T-helper 2 cell (primary cell): ENCODE measurements at places on chromosomes 13 and 19.

DNA sequence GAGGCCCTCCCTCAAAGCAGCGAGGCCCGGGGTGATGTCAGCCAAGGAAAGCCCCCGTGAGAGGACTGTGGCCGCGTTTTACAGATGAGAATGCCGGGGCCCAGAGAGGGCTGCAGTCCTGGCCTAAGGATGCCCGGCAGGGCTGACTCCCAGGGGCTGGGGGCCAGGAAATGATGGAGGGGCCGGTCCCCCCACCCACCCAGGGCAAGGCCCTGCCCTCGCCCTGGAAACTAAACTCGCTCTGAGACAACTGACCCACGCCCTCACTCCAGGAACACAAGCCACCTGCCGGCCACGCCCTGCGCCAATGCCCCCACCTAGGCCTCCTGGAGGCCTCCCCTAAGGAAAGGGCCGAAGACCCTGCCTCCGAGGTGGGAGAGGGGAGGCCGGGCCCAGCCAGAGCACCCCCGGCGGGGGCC is 7.2 kb downstream of the ZBTB7A start:
- DNase-seq, result no peak

GRCh38 chr13:71018995-71019394 is 848.0 kb downstream of the DACH1 start:
- no peak for DNase-seq

GRCh38 chr13:20727856-20728255 is 24.4 kb downstream of the IL17D start:
- DNase-seq, result no peak

DNA sequence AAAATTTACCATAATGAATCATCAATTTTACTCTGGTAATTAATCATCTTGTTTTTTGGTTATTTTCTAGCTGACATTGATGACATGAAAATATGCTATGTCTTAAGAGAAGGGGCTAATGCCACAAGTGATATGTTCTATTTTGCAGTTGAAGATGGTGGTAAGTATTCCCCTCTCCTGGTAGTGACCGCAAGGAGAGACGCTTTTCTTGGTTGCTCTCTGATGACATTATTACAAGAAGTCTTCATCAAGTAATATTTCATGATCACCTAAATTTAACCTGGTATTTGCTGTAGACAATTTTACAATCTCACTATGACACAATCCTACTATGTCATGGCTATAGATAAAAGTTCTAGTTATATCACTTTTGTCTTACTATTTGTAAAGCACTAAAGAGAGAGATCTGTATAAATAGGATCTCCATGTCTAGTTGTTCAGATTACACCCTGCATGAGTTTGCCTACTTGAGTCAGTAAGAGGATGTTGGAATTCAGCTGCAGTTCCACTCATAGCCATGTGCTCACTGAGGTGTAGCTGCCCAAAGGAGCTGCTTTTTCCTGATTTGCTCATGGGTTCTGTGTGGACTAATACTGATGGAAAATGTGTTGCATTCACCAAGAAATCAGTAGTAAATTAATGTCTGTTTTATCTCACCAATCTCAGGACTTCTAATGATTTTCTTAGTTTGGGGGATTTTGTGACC is 10.9 kb downstream of the FREM2 start:
- DNase-seq, result no peak

- no peak for DNase-seq
Measured at GRCh38 chr13:94112731-94113130, 366.8 kb downstream of the DCT start.

DNA sequence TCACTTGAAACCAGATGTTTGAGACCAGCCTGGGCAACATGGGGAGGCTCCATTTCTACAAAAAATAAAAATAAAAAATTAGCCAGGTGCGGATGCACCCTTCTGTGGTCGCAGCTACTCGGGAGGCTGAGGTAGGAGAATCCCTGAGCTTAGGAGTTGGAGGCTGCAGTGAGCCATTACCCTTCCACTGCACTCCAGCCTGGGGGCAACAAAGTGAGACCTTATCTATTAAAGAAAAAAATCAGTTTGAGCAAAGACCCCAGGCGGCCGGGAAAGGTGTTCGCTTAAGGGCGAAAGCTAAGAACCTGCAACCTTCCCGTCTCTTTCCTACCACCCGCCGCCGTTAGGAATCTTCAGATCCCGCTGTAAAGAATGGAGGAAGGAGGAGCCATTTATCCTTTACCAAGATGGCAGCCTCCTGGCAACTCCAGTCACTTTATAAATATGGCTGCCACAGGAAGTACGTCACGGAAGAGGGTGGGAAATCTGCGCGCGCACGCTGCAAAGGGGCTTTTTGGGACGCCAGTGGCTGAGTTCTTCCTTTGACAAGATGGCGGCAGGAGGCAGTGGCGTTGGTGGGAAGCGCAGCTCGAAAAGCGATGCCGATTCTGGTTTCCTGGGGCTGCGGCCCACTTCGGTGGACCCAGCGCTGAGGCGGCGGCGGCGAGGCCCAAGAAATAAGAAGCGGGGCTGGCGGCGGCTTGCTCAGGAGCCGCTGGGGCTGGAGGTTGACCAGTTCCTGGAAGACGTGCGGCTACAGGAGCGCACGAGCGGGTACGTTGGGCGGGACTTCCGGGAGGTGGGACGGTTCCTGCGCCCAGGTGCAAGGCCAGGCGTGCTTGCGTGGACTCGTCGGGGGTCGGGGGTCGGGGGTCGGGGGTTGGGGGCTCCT is at the start of gene NOP53:
Gene NOP53 (plus strand): TSS at position 537 of the 892 bp plus-strand sequence. CDS start 14 bp downstream, at position 551.
- DNase-seq, result peak; percentile 94

DNA sequence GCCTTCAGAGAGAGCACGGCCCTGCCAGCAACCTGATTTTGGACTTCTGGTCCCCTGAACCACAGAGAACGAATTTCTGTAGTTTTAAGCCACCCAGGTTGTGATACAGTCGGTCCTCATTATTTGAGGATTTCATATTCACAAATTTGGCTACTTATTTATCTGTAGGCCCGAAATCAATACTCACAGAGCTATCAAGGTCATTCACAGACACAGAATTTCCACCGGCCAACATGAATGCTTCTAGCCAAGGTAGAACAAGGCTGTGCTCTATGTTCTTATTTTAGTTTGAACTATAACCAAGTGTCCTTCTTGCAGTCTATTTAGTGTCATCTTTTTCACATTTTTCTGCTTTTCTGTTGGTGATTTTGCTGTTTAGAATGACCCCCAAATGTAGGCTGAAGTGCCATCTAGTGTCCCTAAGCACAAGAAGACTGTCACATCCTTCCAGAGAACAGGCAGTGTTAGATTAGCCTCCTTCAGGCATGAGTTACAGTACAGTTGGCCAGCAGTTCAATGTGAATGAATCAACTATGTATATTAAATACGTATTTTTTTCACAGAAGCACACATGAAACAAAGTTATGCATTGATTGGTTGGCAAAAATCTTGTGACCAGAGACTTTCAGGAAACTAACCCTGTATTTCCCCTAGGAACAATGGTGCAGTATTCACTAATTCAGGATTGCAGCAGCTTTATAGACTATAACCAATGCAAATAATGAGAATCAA is 63.5 kb downstream of the C13orf42 start:
- no peak for DNase-seq

DNA sequence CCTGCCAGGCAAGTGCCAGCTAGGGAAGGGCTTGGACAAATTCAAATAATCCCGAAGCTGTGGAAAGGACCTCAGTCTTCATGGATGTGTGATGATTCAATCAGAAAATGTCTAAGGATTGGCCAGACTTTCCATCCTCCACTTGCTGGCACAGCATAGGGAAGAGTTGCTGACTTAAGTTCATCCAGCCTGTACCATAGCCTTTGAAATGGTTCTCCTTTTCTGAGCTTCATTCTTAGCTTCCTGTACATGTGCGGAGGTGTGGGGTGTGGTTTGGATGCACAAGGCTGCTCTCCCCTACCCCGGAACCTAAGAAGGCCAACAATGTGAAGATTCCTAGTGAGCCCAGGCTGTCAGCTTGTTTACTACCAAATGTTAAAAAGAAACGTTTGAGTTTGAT is 959 bp upstream of the IGFL3 start:
- DNase-seq, result no peak

DNA sequence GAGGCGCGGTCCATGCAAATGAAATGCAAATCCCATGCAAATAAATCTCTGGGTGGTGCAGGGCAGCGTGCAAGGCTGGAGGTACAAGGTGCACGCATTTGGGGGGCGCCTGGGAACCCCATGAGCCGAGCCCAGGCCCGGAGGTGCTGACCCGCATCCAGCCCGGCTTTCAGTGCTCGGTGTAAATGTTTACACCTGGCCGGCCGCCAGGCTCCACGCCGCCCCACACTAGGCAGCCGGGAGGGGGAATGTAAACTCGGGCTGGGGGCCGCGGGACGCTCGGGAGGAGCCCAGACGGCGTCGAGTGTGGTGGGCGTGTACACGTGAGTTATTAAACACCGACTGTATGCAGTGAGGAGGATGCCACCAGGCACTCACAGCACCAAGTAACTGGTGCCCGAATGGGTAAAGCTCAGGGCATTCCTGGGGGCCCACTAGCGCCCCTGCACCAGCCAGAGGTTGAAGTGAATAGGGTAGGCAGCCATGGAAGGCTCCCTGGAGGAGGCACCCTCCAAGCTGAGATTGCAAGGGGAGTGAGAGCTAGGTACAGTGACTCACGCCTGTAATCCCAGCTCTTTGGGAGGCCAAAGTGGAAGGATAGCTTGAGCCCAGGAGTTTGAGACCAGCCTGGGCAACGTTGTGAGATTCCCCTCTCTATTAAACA is 17.2 kb downstream of the FUT6 start:
- DNase-seq, result no peak

DNA sequence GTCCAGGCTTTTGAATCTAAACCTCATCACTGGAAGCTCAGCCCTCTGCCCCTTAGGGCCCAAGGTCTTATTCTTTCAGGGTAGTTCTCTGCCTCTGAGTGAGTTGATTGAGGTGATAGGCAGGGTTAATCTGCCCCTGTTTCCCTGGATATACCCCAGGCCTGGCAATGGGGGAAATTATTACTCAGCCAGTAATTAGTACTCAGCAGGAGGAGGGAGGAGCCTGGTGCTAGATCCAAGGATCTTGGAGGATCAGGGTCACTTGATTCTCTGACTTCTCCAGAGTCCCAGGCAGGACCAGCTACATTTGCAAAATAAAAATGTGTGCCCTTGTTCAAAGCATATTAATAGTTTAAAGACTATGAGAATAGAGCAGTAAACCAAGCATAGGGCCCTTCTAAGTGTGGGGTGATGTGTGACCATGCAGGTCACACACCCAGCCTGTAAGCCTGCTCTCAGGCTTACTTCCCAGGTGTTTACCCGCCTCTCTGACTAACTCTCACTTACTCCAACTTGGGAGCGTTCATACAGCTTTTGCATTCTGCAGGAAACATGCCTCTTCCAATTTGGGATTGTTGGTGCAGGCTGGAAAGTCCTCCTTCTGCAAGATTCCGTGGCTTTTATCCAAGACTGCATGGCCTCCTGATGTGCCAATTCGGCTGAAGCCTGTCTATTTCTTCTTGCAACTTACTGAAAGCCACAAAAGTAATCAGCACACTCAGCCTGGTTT is 7.9 kb upstream of the STK24 start:
- no peak for DNase-seq

DNA sequence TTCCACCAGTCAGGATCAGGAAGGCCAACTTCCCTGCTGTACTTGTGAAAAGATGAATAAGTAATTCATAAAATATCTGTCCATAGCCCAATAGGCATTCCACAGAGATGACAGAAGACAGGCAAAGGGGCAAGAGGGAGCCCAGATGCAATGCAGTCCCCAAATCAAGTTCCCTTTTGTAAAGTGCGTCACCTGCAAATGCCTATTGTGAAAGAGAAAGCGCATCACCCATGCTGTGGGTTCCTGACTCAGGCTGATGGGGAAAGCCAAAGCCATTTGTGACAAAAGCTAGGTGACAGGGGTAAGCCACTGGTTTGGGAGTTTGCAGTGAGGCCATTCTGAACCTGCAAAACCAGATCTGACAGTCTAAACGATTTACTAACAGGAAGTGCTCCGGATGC is 157.5 kb upstream of the ZNF536 start:
- DNase-seq, result no peak

- DNase-seq, result peak; percentile 60
Measured at GRCh38 chr13:113153810-113154748, 4.4 kb upstream of the PROZ start.

DNA sequence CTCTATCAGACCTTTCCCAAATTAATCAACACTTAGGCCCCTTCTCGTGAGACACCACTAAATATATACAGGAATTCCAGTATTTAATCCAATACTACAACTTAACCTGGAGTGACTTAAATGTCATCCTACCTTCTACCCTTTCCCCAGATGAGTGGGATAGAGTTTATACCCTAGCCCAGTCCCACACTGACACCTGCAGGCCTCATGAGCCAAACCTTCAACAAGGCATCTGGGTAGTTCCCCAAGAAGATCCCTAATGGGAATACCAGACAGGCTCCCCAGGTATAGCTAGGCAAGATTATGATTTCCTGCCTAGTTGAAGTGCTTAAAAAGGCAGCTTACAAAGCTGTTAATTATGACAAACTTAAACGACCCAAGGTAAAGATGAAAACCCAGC is 15.9 kb downstream of the ZNF83 start:
- DNase-seq, result no peak

- no peak for DNase-seq
Measured at GRCh38 chr13:69601661-69602060, 506.0 kb upstream of the ATXN8OS start.

DNA sequence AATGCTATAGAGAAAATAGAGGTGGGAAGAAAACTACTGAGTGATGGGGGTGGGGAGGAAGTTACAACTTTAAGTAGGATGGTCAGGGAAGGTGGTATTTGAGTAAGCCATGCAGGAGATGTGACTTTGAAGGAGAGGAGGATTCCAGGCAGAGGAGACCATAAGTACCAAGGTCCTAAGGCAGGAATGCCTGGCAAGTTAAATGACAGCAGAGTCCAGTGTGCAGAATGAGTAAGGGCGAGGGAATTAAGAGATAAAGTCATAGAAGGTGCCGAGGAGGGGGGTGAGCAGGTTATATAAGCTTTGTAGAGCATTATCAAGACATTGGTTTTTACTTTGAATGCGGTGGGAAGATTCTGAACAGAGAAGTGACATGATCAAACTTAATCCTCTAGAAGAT is 43.2 kb upstream of the WDFY2 start:
- no peak for DNase-seq

DNA sequence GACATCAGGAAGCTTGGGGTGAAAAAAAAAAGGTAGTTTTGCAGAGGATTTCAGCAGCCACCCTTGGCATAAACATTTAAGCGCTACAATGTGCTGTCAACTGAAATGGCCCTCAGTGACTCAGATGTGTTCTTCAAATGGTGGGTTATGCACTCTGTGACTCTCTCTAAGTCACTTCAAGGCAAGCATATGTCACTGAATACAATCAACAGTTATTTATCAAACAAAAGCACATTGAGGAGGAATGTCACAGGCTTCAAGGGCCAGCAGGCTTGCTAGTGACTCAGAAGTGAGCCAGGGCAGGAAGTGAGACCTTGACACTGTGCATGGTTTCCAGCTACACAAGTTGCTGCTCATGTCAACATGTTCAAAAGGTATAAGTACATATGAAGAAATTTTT is 523.7 kb upstream of the HTR2A start:
- no peak for DNase-seq

GRCh38 chr13:84192125-84192524 is 309.9 kb upstream of the SLITRK1 start:
- no peak for DNase-seq

- DNase-seq, result no peak
Measured at GRCh38 chr13:83895994-83896580, 13.8 kb upstream of the SLITRK1 start.
